ENCODE measurements at places on chromosomes 12 and 14. TPM values are rescaled to one million over a fixed set of nuclear protein-coding genes. Genes with fewer than 3 reads are reported as not detected.

KRT78 gene
- total RNA-seq, result 250 TPM

LRRC10 gene
- total RNA-seq, result not detected

ALX1 gene
- 1.1 TPM for total RNA-seq

CLEC6A gene
- total RNA-seq, result not detected

GALNT8 gene
- total RNA-seq, result 0.39 TPM

ACOT4 gene
- 1.1 TPM for total RNA-seq

PTPN6 gene
- 44.5 TPM for total RNA-seq

TAS2R7 gene
- not detected for total RNA-seq

CHMP4A gene
- 99.6 TPM for total RNA-seq

ANKS1B gene
- 4.8 TPM for total RNA-seq

RNASE3 gene
- not detected for total RNA-seq

CCDC60 gene
- total RNA-seq, result not detected

SLC38A1 gene
- total RNA-seq, result 106 TPM

DNA sequence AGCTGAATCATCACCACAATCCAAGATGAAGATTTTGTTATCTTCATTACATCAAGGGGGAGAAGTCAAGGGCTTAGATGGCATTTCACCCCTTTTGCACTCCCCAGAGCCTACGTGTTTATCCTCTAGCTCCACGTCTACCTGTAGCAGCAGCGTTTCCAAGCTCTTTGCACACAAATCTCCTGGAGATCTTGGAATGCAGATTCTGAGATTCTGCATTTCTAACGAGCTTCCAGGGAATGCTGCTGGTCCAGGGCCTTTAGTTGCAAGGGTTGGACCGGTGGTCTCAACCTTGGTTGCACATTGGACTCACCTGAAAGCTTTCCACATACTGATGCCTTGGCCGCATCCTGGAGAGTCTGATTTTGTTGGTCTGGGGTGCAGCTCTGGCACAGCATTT lies 49.5 kb upstream of the STON2 start:
- peak; percentile 37 for DNase-seq

DNA sequence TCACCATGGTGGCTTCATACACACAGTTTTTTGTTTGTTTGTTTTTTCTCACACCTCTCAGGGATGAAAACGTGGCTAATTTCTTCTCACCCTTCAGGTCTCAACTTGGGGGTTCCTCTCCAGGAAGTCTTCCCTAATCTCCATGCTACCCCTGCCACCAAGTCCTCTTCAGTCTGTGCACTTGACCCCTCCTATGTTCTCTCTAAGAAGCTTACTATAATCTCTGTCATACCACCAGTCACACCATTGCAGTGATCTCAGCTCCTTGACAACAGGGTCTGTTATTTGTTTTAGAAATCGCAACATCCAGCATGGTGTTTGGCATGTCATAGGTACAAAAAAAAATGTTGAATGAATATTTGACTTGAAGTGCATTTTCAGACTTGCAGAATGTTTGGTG lies 83.4 kb downstream of the PRORP start:
- DNase-seq, result no peak

DNA sequence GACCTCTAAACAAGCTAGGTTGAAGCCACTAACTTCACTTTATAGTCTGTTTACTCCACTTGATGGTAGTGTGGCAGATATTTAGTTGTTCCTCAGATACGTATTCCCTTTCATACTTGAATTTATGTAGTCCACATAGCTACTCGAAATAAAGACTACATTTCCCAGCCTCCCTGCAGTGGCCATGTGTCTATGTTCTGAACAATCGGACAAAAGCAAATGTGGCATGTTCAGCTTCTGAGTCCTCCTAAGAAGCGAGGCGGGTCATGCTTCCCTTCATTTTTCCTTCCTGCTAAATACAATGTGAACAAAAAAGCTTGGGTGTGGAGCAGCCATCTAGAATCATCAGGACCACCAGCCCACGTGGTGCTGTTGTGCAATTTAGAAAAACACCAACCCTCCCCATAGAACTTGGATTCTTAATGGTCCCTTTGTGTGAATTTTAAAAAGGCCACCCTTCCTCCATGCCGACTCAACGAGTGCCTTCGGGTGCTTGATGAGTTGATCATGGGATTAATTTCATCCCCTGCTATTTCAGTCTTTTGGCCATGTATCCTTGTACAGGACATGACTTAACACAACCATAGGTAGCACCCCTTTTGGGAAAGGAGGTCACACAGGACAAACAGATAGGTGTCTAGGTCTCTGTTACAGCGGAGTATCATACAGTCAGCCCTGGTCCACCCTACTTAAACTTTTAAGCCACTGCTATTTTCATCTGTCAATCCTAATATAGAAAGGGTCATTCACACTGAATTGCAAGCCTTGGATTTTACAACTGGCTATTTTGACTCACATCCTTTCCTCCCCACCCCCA lies 60.7 kb downstream of the ZFC3H1 start:
- no peak for DNase-seq

DNA sequence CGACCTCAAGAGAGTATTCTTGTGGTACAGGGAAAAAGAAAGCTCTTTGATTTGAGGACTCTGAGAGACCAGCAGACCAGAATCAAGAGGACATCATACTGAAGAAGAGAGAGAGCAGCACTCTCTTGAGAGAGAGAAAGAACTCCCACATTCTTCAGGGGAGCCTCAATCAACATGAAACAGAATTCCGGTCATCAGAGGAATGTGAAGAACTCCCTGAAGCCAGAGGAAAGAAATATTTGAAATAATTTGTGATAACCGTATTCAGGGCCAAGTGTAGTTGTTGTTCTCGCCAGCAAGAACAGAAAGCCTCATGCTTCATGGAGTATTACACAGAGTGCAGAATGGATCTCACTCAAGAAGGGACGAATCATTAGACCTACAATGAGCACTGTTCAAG lies 363.8 kb upstream of the TMEM132C start:
- DNase-seq, result no peak

- DNase-seq, result peak; percentile 28
Measured at GRCh38 chr12:122190842-122191668, 8.1 kb downstream of the LRRC43 start.

GRCh38 chr12:120181991-120182631 lies 12.4 kb downstream of the GCN1 start:
- DNase-seq, result no peak

GRCh38 chr12:119819322-119819721 lies 57.8 kb downstream of the CIT start:
- no peak for DNase-seq

DNA sequence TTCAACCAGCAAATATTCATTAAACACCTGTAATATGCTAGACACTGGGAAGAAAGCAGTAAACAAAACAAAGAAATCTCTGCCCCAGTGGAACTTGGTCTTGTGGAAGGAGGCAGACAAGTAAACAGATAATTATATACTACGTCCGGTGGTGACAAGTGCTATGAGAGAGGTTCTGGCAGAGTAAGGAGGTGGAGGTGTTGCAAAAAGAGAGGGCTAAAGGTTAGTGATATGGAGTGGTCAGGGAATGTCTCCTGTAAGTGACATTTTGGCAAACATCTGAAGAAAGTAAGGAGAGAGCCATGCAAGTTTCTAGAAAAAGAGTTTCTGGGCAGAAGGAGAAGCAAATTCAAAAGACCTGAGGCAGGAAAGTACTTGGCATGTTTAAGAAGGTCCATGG lies 73.4 kb downstream of the RIC8B start:
- DNase-seq, result no peak

DNA sequence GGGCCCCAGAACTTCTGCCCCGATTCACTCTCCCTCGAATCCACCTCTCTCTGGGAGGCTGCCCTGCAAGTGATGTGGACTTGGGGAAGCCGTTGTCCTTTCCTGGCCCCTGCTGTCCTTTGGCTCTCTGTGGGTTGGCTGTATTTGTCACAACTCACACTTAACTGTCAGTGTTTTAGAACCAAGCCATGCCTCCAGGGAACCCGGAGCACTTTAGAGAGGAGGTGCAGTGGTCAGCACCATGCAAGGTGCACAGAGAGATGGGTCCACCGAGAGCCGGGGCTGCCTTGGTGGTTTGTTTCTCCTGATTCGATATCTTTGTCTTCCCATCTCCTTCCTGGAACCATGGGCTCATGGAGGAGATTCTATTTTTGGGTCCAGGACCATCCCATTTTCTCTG lies 129.5 kb upstream of the RTL1 start:
- no peak for DNase-seq

DNA sequence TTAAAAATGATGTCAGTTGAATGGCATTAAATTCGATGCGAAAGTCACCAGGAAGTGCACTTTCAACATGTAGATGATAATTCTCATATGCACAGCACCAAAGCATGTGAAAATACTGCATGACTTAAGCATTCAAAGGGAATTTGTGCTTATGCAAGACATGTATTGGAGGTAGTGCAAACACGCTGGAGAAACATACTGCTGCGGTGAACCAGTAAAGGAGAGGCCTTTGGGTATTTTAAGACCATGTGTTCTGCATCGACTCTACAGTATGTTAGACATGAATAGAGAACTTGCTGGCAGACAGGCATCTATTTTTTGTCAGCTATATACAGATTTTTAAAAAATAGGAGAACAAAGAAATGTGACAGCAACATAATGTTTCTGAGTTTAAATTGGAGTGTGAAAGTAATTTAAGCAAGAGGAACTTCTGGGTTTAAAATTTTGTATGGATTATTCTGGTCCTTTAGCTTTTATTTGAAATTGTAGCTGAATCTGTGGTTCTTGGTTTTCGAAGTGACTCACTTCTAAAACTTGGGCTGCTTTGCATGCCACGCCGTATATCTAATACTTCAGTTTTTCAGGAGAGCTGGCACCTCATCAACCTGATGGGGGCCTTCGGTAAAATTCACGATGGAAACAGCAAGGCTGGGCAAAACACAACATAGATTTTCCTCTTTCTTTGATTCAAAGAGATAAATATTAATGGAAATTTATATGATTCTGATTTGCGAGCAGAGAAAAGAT lies 408.7 kb downstream of the APAF1 start:
- DNase-seq, result no peak

- DNase-seq, result no peak
Measured at GRCh38 chr14:33030386-33030785, 91.7 kb downstream of the NPAS3 start.

- no peak for DNase-seq
Measured at GRCh38 chr12:13628067-13628466, 353.3 kb downstream of the GRIN2B start.

DNA sequence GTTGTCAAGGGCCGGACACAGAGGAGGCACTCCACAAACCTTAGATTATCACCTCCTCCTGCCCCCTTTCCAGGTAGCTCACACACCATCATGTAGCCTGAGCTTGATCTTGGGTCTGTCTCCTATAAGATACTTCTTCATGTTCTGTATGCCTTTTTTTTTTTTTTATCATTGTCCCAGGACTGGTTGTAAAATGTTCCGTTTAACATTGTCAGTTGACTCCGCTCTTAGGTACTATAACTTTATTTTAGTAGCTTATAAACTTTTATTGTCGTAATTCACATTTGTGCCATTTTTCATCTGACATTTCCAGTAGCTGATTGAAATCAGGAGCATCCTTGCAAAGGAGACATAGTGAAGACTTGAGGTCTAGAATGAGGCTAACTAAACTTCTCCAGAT lies 79.9 kb downstream of the SLC15A5 start:
- no peak for DNase-seq

- no peak for DNase-seq
Measured at GRCh38 chr12:47280543-47281300, 201.0 kb upstream of the AMIGO2 start.

GRCh38 chr14:61213920-61214319 lies 67.2 kb downstream of the TMEM30B start:
- DNase-seq, result no peak

- no peak for DNase-seq
Measured at GRCh38 chr14:20332431-20332787, 670 bp downstream of the CCNB1IP1 start.

DNA sequence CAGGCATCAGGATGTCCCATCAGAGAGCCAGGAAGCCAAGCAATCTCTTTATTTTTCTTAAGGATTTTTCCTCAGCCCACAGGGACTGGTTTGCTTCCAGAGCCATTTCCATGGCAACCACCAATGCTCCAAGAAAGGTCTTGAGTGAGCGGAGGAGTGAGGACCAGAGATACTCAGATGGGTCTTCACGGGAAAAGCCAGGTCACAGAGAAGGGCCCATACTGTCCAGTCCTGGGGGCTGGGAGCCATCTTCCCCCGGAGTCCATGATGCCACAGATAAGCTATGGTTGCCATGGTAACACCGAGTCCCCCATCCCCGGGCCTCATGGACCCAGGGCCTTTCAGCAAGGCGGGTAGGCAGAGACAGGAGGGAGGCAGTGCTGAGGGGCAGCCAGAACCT lies 28.6 kb downstream of the CMKLR1 start:
- no peak for DNase-seq

DNA sequence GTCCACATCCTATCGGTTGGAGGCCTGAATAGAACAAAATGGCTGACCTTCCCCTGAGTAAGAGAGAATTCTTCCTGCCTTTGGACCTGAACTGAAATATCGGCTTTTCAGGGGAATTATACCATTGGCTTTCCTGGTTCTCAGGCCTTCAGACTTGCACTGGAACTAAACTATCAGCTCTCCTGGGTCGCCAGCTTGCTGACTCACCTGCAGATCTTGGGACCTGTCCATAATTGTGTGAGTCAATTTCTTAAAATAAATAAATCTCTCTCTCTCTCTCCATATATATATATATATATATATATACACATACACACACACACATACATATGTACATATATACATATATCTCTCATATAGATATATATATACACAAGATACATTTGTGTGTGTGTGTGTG lies 41.6 kb downstream of the KCNK10 start:
- no peak for DNase-seq

DNA sequence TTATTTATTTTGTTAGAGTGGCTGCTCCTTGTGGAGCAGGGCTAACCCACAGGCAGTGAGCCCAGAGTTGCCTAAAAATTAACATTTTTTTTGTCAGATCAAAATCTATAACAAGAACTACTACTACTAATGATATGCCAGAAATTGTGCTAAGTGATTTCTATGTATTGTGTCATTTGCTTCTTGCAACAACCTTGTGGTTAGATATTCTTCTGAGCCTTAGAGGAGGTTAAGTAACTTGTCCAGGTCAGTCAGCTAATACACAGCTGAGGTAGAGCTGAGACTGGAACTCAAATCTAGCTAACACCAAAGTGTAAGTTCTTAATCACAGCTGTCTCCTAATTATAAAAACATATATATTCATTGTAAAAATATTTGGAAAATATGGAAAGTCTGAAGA lies 29.8 kb downstream of the CFL2 start:
- no peak for DNase-seq

DNA sequence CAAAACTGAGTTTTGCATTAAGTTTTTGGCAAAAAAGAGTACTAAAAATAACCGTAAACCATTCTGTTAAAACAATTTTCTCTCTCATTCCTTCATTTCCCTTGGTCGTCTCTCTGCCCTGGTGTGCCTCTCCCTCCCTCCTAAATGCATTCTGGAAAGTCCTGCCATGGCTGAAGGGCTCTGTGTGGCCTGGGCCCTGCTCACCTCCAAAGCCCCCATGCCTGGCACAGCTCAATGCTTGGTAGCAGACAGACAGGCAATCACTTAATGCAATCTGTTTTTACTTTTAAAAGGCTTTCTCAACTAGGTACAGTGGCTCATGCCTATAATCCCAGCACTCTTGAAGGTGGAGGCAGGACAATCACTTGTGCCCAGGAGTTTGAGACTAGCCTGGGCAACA lies 47.8 kb downstream of the CDC42BPB start:
- DNase-seq, result no peak

GRCh38 chr14:58865514-58866281 lies 227.9 kb downstream of the DACT1 start:
- no peak for DNase-seq

Measured in lower leg skin (tissue), 4 donors.